ENCODE measurements at places on chromosomes 12 and 14. TPM values are rescaled to one million over a fixed set of nuclear protein-coding genes. Genes with fewer than 3 reads are reported as not detected.

Gene PTCSC3
- total RNA-seq = not detected

Gene ITGB7
- total RNA-seq = 1.1 TPM

Gene KIF26A
- total RNA-seq = not detected

Gene NEUROD4
- not detected for total RNA-seq

Gene CAPZA3
- not detected for total RNA-seq

Gene CPNE8
- total RNA-seq = 23.9 TPM

Gene HCAR3
- total RNA-seq = not detected

Gene ACVRL1
- total RNA-seq = 11.5 TPM

Gene SALL2
- total RNA-seq = 3.3 TPM

Gene ALX1
- total RNA-seq = not detected

Gene RPGRIP1
- under 0.01 TPM for total RNA-seq

Gene FAM186B
- 0.72 TPM for total RNA-seq

GRCh38 chr12:126967152-126967551 lies 1299.8 kb upstream of the TMEM132C start:
- no peak for DNase-seq

DNA sequence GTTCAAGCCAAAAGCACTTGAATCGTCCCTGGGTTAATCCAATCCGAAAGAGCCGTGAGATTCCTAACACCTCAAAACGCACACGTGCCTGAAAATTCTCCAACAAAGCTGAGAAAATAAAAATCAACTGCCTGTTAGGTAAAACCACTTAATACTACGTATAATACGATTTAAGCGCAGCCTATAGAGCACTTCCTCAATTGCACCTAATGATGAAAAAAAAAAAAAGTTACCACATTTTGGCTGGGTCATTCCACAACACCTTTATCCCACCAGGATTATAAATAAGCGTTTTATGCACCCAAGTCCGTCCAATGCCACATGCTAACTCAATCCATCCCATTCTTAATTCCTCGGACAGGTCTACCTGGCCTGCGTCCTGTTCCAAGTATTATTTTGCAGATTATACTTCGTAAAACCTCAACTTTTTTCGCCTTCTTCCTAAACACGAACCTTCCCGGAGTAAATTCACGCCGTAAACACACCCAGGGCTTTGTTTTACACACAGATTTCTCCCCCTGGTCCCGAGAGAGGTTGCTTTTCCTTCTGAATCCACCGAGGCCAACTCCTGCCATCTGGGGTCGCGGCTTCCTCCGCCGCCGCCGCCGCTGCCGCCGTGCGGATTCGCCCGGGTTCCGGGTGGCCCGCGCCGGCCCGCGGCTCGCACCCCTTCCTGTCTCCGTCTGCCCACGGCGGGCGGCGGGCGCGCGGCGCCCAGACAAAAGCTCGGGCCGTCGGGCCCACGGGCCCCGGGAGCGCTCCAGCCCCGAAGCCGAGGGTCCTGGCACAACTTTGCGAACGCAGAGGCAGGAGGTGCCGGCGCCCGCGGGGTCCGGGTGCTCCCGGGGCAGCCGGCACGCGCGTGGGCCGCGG lies 66.2 kb downstream of the RNF34 start:
- DNase-seq = peak; percentile 87

DNA sequence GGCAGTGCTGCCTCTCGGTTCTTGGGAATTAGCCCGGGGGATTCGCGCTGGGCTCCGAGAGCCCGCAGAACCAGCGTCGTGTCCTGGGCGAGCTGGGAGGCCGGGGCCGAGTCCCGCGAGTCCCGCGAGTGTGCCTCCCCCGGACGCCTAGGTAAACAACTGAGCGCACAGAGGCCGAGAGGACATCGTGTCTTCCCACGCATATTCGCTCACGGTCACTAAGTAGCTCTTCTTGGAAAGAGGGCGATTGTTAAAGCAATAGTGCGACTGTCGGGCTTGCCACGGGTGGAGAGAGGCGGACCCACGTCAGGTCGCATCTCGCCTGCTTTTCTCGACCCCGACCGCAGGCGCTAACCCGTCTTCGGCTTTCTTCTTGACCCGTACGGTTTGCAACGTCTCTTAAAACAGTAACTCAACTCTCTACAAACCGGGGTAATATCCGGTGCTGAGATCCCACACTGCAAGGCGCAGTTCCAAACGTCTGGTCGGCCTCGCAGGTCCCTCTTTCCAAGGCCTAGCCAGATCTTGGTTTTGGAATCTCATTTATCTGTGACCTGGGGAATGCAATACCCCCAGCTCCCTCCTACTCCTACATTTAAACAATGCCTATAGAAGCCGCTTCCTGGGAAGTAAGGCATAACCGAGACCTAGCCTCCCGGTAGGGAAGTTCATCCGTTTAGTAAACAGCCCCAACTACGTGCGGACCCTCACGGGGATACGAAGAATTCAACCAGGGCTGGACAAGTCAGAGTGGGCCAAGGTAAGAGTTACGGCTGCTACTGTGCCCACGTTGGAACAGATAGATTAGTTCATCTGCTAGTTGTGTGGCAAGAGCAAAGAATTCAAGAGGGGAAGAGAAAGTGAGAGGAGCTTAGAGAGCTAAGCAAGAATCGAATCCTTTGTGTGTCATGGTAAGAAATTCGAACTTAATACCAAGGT lies 736 bp upstream of the PHLDA1 start:
- peak; percentile 89 for DNase-seq

GRCh38 chr12:68813242-68813593 lies 5.2 kb downstream of the MDM2 start:
- no peak for DNase-seq

DNA sequence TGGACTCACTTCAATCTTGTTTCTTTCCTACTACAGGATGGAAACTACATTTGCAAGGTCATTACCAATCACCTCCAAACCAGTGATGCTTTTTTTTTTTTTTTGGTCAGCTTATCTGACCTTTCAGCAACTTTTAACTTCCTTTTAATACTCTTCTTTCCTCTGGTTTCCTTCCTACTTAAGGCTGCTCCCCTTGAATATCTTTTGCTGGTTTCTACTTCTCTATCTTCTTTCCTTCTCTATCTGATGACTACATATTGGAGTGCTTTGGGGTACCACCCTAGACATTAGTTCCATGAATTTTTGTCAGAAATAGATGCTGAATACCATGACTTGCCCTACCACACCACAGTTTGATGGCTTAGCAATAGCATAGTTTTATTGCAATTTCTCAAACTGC lies 197.7 kb upstream of the DDHD1 start:
- DNase-seq = no peak

GRCh38 chr14:101783260-101784016 lies 21.9 kb downstream of the PPP2R5C start:
- DNase-seq = no peak

DNA sequence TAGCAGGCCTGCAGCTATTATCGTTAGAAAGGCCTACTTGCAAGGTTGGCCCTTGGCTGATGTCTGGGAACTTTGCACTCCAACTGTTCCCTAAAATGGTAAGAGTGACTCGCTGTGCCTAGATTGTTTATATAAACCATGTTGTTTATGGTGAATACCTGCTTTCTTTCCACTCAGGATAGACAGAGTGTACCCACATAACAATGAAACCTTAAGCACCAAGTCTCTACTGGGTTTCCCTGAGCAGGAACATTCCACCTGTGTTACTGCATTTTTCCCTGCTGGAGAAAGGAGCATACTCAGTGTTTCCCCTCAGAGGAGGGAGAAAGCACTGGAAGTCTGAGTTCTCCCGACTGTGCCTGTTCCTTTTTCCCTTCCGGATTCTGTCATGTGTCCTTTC lies 32.8 kb downstream of the ERP29 start:
- no peak for DNase-seq

GRCh38 chr14:21264025-21264801 lies 5.0 kb downstream of the HNRNPC start:
- peak; percentile 62 for DNase-seq

DNA sequence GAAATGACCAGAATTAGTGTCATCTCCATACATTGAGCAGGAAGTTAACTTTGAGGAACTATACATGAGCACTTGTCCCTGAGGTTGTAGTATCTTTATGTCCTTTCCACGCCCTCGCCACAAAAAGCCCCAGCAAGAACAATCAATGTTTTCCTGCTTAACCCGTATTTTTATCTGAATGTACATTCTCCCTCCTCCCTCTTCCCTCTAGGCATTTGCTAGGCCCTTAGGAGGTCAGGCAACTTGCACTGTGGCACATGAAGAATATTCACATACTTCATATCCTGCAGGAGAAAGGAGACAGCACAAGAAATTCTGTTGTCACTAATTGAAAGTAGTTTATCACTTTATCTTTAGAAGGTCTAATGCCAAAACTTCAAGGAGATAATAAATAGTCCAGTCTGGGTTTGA lies 18.1 kb upstream of the DUSP6 start:
- DNase-seq = no peak

- DNase-seq = peak; percentile 79
Measured at GRCh38 chr12:131909752-131910219, 15.4 kb downstream of the ULK1 start.

DNA sequence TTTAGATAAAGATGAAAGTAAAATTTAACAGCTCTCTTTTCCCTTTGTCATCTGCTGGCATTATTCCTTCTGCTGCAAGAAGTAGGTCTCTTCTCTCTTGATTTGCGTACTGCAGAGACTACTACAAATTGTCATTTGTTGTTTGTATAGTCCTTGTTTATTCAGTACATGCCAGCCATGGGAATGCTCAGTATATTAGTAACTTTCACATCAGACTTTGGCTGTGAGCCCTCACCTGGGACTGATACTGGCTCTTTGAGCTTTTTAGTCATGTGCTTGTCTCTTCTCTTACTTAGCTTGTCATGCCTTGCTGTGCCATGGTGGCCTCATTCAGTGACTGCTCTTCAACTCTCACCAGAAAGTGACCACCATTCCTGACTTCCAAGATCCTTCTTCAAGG lies 169.8 kb downstream of the PRKCH start:
- DNase-seq = no peak

DNA sequence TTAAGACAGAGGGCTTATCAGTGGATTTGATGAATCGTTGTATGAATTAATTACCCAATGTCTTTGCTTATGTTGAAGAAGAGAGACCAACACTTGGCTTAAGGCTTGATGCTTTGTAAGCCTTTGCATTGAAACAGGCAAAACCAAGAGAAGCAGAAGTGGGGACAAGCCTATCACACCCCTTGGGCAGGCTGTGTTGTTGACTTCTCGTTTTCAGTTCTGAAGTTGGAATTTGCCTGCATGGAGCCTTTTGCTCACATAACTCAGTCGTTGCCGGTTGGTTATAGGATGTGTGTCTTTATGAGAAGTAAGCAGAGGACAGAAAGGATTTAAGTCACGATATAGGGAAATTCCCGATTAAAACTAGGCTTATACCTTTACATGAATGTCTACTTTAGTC lies 94.7 kb downstream of the CCDC92 start:
- DNase-seq = no peak

GRCh38 chr14:100738704-100739131 lies 12.0 kb downstream of the DLK1 start:
- peak; percentile 58 for DNase-seq

GRCh38 chr14:100532154-100532861 lies 54.9 kb downstream of the BEGAIN start:
- peak; percentile 71 for DNase-seq

DNA sequence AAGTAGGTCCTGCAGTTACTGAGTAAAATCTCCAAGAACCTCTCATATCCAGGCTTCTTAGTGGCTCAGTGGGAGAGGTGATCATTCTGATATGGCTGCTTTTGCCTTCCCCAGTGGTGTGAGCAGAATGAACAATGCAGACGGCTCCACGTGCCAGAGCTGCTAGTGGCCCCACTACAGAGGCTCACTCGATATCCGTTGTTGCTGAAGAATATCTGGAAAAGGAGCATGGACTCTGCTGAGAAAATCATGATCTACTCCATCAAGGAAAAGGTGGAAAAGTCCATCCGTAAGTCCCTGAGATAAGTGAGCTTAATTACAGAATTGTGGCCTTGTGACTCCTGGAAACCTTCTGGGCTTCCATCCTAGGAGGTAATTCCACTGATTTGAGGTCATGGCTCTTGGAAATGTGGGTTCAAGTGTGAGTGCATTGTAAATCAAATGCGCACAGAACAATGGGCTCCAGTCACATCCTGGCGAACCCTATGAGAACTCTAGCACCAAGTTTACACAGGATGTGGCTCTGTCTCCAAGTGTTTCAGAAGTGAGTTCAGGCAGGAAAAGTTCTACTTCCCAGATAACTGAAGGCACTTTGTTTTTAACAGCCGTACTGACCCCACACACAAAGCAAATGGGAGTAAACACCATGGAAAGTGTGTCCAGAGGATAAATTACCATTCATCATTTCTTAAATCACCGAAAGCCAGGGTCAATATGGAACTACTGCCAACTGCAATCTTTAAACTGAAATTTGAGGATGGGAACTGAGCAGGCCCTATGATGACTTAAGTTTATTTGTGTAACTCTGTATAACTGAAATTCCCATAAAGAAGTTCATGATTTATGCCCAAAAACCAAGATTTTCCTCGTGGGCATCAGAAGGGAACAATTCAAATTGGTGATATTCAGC lies 51.4 kb downstream of the PLEKHG7 start:
- no peak for DNase-seq

DNA sequence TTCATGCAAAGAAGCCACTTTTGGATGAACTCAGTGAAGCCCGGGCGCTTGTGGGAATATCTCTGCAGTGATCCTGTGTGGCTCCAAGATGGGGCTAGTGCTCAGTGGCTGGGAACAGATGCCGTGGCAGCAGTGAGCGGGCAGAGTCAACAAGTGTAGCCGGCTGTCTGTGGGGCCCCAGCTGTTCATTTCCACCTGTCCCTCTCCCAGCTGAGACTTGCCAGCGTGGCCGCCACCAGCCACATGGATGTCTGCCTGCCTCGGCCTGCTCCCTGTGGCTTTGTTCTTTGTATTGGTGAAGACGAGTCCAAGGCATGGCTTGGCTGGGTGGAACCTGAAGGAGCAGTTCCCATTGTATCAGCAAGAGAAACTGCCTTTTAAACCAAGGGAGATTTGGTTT lies 77.3 kb downstream of the NOS1 start:
- DNase-seq = no peak

DNA sequence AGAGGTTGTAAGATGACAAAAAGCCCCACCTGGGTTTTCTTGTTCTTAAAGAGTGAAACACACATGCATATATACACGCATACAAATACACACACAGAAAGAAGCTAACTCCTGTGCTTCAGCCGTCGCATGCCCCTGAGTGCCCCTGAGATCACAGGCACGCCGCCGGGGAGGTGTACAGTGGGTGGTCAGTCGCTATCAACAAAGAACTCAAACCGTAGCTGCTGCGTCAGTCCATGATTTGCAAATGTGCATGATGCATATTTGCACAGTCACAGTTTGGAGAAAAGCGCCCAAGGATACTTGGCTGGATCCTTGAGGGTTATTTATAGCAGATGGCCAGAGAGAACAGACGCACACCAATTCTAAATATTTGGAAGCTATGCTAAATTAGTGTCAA lies 206.9 kb downstream of the TMEM132D start:
- no peak for DNase-seq

GRCh38 chr12:22803725-22804124 lies 178.8 kb downstream of the ETNK1 start:
- no peak for DNase-seq

DNA sequence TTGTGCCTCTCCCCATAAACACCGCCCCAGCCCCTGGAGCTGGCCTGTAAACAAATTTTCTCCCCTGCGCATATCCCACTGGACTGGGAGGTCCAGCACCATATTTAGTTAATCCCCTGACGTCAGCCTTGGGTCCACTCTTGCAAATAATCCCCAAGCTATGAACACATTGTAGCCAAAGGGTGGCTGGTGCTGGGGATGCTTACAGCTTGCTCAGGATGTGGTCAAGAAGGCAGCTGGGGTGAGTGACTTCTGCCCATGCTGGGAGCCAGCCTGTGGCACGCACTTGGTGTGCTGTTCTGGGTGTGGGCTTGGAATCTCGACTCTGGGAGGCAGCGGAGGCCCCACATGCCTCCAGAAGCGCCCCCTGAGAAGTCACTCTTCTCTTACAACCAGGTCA lies 32.1 kb downstream of the CMKLR1 start:
- peak; percentile 90 for DNase-seq
